Prostate gland (tissue), 2 donors: ENCODE measurements at places on chromosomes 13 and 19. TPM values are rescaled to one million over a fixed set of nuclear protein-coding genes. Genes with fewer than 3 reads are reported as not detected.

The MYH14 gene
- 31.5 TPM for total RNA-seq

The KANK3 gene
- total RNA-seq: 23.8 TPM

GRCh38 chr19:45558399-45558878 lies 26.2 kb downstream of the OPA3 start:
- peak; percentile 63 for DNase-seq

The THSD1 gene
- total RNA-seq: 5.5 TPM

The RFX2 gene
- 25.3 TPM for total RNA-seq

- DNase-seq: no peak
Measured at GRCh38 chr13:48443442-48444208, 30.7 kb upstream of the LPAR6 start.

DNA sequence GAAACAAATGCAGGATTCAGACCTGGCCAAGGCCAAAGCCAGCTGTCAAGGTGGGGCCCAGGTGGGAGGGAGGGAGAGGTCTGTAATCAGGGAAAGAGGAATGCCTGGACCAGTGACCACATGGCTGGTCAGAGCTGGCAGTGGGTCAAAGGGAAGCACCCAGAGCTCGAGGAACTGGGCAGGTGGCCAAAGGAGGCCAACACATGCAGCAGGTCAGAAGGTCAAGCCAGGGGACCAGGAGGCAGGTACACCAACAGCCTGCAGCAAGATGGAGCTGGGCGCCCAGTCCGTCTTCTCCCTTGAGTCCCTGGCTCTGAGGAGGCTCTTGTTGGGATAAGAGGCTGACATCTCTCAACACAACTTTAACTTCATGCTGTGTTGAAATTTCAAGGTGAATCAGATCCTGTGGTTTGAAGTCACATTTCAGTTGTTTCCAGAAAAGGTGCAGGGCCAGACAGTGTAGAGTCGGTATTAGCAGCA lies 17.1 kb downstream of the GPATCH1 start:
- DNase-seq: no peak
